ENCODE measurements at places on chromosomes 7 and 10.

GRCh38 chr10:89165923-89166322 lies 41.2 kb downstream of the CH25H start:
- DNase-seq: no peak

- DNase-seq: no peak
These were observed 871.8 kb downstream of the IPMK start for GRCh38 chr10:57395923-57396322.

GRCh38 chr7:18566829-18567228 lies 71.3 kb downstream of the HDAC9 start:
- DNase-seq: no peak

DNA sequence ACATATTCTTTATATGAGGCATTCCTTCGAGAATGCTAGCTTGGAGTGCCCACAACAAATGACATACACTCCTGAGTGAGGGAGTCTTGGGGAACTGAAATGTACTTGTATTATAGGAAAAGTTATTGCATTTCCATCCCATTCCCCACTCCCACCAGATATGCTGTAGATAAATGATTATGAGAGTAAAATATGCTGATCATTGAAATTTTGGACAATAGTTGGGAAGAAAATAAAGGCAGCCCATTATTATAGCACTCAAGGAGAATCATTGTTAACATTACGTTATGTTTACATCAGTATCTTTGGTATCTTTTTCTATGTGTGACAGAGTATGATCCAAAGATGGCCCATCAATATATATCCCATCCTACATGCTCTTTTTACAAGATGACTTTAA lies 194.4 kb downstream of the GATA3 start:
- no peak for DNase-seq

DNA sequence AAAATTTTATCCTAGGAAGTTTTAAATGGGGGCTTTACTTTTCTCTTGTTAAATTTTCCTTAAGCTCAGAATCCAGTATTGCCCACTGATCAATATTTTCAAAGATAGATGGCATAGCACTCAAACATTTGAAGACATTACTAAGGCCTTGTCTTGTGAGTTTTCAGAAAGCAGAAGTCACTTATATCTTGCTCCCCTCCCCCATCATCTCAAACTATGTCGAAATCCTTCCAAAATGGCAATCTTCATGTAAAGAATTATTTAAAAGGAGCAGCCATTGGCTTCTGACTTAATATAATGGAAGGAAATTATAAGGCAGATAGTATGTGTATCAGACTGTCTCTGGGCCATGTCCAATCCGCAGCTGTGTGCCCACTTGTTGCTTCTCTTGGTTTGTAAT lies 553.5 kb upstream of the C7orf33 start:
- no peak for DNase-seq

DNA sequence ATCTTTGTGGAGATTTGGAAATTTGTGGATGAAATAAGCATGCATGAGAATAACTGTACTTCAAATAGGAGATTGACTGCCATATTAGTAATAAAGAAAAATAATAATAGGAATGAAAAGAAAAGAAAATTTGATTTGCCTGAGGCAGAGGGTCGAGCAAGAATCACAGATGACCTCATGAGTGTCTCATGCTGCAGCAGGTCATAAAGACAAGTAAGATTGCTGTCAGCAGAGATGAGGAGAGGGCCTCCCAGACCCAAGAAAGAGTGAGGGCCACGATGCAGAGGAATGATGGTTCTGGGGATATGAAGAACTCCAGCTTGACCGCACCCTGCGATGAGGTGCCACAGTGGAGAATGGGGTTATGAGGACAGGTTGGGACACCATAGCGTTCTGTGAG lies 39.2 kb downstream of the TOMM7 start:
- no peak for DNase-seq

Measured in femur (tissue), 1 donor.